GM12864 (cell line): ENCODE measurements at places on chromosomes 6 and 20.

DNA sequence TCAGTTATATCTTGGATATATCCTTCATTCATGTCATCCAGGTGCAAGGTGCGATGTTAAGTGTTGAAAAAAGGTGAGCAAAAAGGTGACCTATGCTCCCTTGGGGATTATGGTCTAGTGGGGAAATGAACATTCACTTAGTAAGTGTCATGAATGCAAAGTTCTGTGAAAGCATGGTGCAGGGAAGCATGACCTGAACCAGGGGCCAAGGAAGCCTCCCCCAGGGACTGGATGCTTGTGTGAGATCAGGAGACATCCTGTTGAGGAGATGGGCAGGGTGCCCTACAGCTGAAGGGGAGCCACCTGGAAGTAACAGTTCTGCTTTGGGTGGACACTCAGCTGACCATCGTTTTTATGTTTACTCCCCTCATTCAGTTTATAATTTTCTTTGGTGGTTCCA, 179.5 kb downstream of the SYNDIG1 start:
- no peak for DNase-seq

GRCh38 chr6:113339209-113339608, 517.9 kb upstream of the MARCKS start:
- DNase-seq = no peak

DNA sequence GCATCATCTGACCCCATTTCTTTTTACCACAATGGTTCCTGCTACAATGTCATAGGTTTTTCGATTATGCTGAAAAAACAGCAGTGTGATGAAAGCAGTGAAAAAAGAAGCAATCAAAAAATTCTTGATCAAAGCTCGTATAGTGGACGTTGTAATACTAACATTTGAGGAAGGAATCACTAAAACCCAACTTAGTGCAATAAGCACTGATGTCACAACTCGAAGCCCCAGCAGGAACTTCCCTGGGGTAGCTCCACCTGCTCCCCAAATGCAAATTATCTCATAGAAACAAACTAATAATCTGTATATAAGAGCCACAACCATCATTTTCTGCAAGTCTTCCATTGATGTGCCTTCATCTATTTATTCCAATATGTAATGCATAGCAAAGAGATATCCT, 285.6 kb upstream of the SGK1 start:
- no peak for DNase-seq

DNA sequence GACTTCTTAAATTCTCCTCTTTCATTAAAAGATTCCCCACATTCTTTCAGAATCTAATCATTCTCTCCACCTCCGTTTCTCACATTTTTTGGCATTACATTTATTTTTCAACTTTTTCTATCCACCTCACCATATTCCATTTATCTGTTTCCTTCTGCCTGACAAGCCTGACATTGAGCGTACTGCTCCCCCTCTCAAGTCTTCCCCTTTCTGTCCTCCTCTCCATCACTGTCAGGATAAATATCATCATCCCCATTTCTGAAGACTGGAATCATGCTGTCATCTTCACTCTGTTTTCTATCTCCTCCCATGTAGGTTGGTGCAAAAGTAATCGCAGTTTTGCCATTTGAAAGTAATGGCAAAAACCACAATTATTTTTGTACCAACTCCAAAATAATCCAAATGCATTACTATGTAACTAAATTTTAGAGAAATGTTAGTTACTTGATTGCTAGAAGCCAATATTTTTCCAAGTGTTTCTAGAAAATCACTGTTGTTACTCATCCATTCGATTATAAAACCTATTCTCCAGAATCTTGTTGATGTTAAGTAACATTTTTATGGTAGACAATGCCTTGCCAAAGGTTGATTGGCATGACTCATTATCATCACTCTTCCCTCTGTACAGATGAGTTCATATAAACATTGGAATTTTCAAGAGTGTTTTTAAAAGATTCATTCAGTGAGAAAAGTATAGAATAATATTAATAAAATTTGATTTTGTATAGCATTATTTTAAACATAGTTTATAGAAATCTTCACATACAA, 292.3 kb upstream of the RNF217 start:
- DNase-seq = no peak

DNA sequence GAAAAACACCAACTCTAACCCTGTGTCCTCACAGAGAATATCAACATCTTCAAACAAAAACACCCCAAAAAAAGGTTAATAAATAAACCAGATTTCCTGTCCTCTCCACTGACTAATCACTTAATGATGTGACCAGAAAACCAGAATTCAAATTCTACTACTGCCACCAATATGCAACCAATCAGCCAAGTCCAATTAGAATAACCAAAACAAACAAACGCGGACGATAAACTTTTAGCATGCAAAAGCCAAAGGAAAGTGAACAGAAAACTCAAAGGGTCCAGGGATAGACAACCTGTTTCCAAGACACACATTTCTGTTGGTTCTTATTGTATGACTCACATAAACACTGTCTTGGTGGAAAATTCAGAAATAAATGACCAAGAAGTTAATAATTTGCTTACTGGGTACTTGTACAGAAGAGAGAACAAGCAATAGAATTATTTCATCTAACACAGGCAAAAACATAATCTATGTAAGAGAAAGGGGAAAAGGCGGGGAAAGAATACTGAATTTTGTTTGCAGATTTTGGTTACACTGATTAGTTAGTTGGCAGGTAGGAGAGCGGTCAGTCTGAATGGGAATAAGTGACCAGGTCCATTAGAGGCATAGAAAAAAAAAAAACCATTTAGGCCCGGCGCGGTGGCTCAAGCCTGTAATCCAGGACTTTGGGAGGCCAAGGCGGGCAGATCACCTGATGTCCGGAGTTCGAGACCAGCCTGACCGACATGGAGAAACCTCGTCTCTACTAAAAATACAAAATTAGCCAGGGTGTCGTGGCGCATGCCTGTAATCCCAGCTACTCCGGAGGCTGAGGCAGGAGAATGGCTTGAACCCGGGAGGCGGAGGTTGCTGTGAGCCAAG, 34.1 kb downstream of the HFE start:
- no peak for DNase-seq
